ENCODE measurements at places on chromosomes 2 and 18.

DNA sequence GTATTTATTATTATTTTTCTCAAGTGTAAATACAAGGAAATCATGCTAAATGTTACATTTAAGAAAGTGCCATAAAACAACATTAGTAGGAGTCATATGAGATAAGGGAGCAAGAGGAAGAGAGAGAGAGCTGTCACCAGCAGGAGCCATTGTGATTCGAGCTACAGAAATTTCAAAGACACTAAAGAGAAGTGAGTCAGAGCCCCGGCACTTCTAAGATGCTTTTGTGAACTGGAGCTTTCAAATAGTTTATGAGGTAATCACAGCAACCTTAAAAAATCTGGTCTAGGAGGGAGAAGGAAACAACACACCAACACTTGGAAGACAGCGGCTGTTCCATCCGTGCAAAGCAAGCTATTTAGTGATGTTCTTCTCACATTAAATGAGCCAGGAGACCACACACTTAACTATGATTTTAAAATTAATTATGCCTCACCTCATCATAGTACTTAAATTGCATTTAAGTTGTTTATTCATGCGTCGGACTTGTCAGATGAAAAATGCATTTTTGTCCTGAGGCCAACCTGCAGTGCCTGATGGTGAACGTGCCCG, 382.7 kb upstream of the SALL3 start:
- DNase-seq: no peak

GRCh38 chr2:150832686-150833085, 345.2 kb upstream of the RND3 start:
- DNase-seq: no peak

GRCh38 chr2:6443061-6443823, 422.5 kb downstream of the CMPK2 start:
- no peak for DNase-seq

GRCh38 chr2:158251356-158251755, 149.7 kb downstream of the UPP2 start:
- no peak for DNase-seq

GRCh38 chr2:179974761-179975160, 32.3 kb downstream of the CWC22 start:
- DNase-seq: no peak

DNA sequence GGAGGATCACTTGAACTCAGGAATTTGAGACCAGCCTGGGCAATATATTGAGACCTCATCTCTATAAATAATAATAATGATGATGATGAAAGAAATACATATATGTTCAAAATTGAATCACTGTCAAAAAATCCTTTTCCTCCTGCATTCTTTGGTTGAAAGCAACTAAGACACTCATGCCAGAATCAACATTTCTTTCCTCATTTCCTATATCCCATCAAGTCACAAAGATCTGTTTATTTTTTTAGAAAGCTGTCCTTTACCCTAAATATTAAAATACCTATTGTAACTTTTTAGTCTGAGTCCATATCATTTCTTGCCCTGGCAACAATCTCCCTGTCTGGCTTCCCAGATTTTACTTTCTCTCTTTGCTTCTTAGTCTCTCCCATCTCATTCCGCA, 31.8 kb upstream of the PPP4R3B start:
- DNase-seq: no peak

DNA sequence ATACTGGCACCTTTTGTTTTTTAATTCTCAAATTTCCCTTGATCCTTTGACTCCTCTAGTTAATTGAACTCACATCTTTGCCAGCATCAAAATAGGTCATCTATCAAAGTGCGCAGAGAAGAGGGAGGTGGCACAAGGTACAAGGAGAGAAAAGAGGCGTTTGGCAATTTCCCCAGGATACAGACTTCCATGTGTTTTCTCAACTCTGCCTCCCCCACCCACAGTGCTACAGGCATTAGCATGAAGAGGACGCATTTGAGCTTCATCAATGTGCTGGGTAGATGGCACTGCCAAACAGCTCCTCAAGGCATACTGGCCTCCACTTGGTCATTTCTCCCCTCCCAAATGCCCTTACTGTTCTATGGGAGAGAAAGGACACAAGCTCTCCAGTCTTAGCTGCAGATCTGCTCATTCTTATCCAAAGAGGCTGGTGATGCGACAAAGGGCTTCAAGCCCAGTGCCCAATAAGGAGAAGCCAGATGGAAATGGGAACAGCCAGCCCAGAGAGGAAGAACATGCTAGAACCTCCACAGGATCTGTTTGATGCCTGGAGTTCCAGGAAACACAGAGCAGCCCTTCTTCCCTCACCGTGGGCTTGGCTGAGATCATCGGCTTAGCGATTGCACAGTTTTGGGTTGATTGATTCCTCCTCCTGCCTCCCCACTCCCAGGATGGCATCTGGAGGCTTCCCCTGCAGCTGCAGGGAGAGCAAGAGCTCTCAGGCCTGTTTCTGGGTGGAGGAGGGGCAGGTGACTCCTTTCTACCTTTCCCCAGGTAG, 144.7 kb upstream of the SMAD2 start:
- no peak for DNase-seq

GRCh38 chr18:34709104-34709503, 994 bp upstream of the DTNA start:
- DNase-seq: no peak

GRCh38 chr2:128375454-128375853, 56.8 kb upstream of the HS6ST1 start:
- DNase-seq: no peak

DNA sequence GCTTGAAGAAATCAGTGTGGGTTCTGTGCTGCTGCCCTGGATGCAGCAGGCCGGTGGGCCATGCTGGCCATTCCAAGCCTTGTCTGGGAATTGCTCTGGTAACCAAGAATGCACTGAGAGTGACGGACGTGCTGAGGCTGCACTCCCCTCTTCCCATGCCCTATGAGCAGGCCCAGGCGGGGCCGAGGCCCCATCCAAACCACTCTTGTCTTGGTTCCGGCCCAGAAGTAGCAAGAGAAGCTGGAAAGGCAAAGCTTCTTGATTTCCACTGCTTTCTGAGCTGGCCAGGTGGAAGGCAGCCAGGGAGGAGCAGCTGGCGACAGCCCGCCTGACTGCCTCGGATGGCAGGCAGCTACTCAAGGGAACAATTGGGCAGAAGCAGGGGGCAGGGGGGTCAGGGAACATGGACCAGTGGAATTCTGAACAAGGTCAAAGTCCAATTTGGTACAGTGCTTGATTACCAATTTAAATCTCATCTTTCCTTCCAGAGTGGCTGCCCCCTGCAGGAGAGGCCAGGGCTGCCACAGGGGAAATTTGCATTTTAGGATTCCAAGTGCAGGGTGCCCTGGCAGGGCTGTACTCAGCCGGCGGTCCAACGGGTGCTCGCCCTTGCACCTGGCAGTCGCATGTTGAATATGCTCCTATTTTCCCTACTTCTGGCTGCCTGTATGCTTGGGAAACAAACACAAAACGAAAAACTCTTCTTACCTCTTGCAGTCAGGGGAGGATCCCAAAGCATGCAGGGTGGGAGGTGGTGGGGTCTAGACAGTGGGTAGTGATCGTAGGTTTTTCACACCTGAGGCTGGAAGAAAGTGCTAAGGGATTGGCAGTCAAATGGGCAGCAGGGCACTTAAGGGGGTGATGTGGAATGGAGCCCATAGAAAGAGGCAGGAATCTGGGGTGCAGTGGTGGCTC, 67.3 kb downstream of the LIPG start:
- no peak for DNase-seq

GRCh38 chr2:61590214-61590613, 52.1 kb upstream of the XPO1 start:
- DNase-seq: no peak

DNA sequence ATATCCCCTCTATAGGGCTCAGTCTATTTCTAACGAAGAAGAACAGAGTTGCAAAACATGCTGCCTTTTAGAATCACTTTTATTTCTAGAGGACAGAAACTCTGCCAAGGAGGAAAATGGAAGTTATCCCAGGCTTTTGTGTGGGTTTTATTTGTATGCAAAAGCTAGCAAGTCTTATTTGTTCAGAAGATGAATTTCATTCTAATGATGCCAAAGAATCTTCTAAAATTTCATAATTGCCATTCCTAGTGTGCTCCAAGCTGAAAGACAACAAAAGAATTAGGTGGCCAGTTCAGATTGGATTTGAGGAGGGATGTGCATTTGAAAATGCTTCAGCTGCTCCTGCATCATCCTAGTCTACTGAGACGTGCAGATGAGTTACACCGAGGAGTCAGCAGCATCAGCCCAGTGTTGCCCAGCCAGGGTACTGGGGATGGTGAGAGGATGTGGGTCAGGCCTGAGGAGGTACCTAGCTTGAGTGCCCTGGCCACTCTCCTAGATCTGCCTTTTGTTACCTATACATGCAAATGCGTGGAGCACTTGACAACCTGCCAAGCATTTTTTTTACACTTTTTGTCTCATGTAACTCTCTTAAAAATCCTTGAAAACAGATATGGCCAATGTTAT, 80.1 kb downstream of the KCNS3 start:
- DNase-seq: no peak

DNA sequence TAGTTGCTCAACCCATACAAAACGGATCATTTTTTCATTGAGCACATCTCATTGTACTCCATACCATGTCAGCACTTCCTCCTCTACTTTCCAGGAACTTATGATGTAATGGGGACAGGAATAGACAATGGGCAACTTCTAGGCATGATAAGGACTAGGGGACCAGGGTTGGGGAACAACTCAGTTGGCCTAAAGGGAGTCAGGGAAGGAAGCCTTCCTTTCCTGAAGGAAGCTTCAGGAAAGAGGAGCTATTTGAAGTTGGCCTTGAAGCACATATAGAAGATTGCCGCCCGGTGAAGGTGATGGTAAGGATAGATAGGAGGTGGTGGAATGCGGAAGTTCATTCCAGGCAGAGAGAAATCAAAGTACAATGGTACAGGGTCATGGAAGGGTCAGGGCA, 283.9 kb downstream of the SLC8A1 start:
- no peak for DNase-seq

- no peak for DNase-seq
These were observed 22.8 kb downstream of the SLC66A3 start for GRCh38 chr2:11177871-11178690.

DNA sequence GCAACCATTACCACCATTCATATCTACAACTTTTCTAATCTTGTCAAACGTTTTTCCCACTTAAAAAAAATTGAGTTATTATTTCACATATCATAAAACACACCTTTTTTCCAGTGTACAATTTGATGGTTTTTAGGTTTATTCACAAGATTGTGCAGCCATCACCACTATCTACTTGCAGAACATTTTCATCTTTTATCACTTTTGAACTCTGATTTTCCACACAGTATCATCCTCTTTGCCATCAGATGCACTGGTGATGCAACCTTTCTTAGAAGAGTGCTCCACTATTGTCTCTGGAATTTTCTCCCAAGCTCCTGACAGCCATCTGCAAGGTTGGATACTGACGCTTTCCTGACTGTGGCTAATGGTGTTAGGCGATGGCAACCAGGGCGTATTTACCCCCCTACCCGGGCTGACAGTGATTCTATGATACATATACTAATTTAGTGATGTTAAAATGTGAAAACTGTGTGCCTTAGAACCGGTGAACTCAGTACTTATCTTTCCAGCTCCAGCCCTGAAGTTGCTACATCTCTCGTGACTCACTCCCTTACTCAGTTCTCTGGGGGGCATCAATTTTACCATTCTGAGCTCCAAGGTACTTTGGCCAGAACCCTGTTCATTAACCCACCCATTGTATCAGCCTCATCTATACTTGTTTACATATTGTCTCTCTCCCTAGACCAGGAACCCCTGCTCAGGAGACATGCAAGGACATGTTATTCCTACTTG, 105.4 kb upstream of the SPRED2 start:
- DNase-seq: no peak

All from activated T-cell treated with anti-CD3 and anti-CD28 coated beads, Interleukin-2, amount 50 U/mL, for 4 hours (primary cell).